ENCODE measurements at places on chromosomes 2 and 18.

DNA sequence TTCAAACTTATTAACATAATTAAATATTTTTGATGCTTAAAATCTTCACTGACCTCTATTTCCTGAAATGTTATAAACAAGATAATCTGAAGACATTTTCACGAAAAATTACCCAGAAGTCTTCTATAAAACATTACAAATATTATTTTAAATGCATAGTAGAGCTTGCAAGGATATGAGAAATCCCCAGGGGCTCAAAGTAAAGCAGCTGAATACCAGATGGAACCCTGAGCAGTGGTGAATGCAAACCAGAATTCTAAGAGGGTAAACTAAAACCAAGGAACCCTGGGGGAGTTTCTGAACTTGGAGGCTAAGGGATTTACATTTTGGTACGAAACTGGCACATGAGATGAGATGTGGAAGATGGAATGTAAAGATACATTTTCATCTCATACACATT is 83.6 kb downstream of the FSHR start:
- no peak for DNase-seq

- no peak for DNase-seq
Measured at GRCh38 chr2:23293063-23293462, 91.9 kb upstream of the KLHL29 start.

- peak; percentile 24 for DNase-seq
Measured at GRCh38 chr18:55300936-55301531, 287.0 kb downstream of the TCF4 start.

- DNase-seq, result peak; percentile 20
Measured at GRCh38 chr18:69948919-69949537, 1.4 kb upstream of the CD226 start.

- no peak for DNase-seq
Measured at GRCh38 chr2:199704358-199705238, 146.4 kb downstream of the FTCDNL1 start.

DNA sequence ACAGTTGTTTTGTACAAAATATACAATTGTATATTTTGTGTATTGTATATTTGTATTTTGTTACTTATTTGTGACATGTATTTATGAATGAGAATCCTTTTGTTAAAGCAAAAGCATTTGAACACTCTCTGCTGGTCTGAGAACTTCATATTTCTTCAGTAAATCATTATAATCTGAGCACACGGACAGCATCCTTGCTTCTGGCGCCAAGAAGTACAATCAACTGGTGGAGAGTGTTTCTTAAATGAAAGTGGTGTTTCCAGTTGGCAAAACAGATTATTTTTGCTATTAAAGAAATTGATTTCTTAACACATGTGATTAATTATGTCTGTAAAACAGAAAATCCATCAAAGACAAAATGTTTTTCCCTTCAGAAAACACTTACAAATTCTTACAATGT is 95.1 kb upstream of the COPS8 start:
- DNase-seq, result no peak

GRCh38 chr18:77522051-77522675 is 272.5 kb downstream of the GALR1 start:
- no peak for DNase-seq

- DNase-seq, result peak; percentile 0
Measured at GRCh38 chr2:35973132-35973736, 382.3 kb upstream of the CRIM1 start.

GRCh38 chr18:48798334-48799245 is 152.2 kb downstream of the SMAD7 start:
- DNase-seq, result no peak

All from foreskin fibroblast (primary cell).